ENCODE measurements at places on chromosomes 7 and 10.

GRCh38 chr10:127300868-127301321 is 104.5 kb upstream of the INSYN2A start:
- no peak for DNase-seq

GRCh38 chr7:93601363-93601762 is 26.8 kb upstream of the CALCR start:
- no peak for DNase-seq

- peak; percentile 23 for DNase-seq
These were observed at the start of gene GIMAP6 for GRCh38 chr7:150631866-150632864. Gene GIMAP6, minus strand, starts transcription at chr7:150632385. Its CDS starts 2,243 bp downstream, at chr7:150630142.

GRCh38 chr7:158032561-158033115 is 555.0 kb downstream of the PTPRN2 start:
- no peak for DNase-seq

DNA sequence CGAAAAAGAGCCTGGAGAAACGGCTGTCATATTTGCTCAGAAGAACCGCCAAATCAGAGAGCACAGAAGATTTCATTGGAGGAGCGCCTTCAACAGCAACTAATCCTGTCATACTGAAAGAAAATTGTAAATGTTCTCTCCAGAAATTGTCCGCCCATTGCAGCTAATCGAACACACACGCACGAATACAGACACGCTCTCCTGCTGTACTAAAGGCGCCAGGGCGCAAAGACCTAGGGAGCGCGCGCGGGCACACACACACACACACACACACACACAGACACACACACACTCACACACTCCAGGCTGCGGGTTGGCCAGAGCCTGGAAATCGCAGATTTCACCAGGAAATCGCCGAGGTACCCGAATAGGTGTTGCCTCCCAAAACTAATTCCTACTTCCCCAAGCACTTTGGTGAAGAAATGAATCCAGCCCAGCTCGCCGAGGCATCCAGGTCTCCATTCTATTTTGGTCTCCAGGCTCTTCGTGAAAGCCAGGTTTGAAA is at the start of gene CHRM2:
CHRM2 (plus strand) TSS at position 157 of the 505 bp plus-strand sequence. CDS start 146,214 bp downstream, outside the sequence.
- no peak for DNase-seq

- DNase-seq: no peak
These were observed 142.2 kb downstream of the NRCAM start for GRCh38 chr7:108314049-108314448.

DNA sequence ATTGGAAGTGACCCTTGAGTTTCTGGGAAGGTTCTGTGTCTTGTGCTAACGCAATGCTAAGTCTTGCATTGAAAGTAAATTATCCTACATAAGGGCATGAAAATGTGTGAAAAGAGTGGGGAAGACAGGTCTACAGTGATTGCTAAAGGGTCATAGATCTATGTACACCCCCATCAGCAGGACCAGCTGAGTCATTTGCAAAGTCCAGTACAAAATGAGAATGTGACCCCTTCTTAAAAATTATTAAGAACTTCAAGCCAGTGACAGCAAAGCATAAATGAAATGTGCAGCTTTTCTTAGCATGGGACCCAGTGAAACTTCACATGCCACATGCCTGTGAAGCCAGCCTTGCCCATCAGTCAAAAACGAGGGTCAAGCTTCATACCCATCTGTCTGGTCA is 640.7 kb upstream of the MKI67 start:
- no peak for DNase-seq

DNA sequence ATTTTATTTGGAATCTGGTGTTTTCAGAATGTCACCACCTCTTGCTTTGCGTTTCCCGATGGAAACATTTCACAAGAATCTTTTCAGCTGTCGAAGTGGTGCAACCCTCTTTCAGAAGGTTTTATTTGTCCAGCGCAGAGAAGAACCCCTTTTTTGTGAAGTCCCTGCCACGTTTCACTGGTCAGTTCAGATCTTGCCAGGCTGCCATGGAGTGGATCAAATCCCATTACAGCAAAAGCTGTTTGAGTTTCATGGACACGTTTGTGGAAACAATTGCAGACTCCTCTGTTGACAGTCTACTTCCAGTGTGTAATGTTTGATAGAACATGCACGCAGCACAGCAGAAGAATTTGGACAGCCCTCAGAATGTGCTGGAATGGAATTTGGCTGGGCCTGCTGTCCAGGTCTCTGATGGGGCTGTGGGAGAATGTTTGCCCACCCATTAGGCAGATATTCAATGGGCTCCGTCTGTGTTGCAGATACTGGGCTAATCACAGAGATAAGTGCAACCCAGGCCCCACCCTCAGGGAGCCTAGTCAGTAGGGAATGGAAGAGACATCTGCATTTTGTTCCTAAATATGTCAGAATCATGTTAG is 143.2 kb downstream of the GRK5 start:
- no peak for DNase-seq

DNA sequence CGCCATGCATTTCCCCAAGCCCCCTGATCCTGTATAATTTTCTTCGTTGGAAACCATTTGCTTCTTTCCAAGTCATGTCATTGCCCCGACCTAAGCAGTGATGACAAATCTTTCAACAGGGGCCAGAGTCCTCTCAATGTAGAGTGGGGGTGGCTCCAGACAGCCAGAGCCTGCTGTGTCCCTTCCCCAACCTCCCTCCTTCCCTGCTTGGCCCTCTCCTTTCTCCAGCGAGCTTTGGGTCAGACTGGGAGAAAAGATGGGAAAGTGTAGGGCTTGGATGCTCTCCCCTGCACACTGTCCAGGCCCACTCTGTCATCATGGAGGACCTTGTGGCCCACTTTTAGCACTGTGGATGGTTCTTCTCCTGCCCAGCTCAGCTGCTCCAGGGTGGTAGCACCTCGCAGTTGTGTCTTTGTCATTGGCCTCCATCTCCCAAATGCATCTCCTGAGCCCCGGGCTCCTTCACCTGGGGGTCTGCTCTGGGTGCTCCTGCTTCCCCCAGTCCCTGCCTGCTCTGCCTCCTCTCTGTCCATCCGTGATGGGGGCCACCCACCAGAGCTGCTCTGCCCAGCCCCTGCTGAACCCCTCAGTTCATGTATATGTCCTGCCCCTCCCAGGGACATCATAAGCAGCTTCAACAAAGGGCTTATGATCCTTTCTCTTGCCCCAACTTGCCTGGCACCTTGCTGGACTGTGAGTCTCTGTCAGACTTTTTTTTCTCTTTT is 37.5 kb downstream of the BTBD16 start:
- no peak for DNase-seq

GRCh38 chr7:20797462-20798080 is 10.9 kb upstream of the SP8 start:
- DNase-seq: no peak

DNA sequence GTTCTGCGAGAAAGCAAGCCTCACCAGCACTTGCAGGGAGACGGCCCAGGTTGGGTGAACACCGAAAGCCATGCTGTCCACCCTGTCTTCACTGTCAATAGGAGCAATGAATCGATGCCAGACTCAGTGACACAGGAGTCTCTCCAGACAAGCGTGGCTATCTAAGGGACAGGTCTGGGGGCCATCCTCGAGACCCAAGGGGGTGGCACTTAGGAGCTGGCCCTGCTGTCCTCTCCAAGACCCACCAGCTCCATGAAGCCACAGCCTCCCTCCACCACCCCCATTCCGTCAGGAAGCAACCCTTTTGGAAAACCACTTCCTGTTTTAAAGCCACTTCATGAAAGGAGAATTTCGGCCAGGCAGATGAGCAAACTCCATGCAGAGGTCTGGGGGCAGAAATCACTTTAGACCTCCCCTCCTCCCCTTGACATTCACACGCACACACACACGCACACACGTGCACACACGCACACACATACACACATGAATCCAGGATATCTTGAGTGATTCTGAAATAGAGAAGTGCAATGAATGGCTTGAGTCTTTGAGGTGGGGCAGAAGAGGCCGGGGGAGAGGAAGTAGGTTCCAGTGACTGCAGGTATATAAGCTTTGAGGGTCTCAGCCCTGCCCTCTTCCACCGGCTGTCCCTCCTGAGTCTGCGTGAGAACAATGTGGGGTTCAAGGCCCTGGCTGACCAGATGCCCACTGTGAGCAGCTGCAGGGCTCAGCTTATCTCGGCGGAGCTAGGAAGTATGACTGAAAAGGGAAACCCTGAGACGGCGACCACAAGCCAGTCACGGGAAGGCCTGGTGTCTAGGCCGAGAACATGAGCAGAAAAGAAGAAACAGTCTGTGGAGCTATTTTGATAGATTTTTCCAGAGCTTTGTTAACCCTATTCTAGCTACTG is 25.0 kb downstream of the RGS10 start:
- peak; percentile 55 for DNase-seq

DNA sequence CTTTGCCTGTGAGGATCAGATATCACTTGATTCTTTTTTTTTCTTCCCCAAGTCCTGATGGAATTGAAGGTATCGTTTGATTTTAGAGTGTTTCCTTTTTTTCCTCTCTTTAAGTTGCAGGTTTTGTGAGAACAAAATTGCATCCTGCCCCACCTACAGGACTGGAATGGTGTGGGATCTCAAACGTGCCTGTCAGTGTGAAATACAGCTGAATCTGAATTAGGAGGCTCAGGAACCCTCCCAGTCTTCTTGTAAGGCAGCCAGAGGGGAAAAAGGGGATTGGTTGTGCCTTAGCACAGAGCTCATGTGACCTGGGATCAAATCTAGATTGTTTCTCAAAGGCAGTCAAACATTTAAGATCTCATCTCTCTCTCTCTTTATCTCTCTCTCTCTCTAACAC is 32.7 kb upstream of the KLHL7 start:
- DNase-seq: no peak

DNA sequence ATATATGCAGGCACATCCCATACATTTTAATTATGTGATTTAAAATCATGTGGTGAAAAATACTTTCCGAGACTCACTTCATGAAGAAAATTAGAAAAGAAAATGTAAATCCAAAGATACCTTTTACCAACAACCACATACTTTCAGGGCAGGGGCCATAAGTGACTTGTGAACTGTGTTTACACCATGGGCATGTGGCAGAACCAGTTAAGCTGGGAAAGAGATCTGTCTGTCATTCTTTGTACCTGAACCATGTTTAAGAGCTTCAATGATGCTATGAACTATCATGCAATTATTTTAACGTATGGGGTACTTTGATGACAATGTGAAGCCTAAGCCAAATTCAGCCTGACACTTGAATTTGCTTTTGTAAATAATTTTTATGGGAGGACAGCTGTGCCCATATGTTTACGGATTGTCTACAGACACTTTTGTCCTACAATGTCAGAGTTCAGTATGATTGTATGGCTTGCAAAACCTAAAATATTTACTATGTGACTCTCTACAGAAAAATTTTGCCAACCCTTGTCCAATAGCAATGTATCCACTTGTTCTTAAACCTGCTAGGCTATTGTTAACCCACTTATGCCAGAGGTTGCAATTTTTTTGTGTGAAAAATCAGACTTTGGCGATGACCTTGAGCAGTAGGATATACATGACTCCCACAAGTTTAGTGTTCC is 654.6 kb downstream of the TNS3 start:
- no peak for DNase-seq

GRCh38 chr10:34305189-34305588 is 509.9 kb downstream of the PARD3 start:
- no peak for DNase-seq

- DNase-seq: no peak
These were observed 72.8 kb downstream of the SHOC2 start for GRCh38 chr10:110992006-110992800.

DNA sequence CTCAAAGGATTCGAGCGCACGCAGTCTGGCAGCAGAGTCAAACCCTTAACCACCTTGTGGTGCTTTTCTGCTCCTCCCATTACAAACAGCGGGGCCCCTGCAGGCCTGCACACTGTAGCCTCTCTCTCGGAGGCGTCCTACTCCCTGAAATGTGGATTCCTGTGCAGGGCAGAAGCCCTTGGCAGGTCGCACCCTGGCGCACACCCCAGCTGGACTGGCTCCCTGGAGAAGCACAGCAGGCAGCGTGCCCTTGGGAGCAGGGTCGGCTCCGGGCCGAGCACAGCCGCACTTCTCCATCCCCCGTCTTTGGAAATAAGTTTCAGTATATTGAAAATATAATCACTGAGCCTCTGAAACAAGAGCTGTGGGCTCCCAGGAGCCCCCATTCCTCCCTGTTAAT is 144.1 kb downstream of the C10orf105 start:
- no peak for DNase-seq

- peak; percentile 65 for DNase-seq
These were observed 20.3 kb upstream of the KLF6 start for GRCh38 chr10:3805201-3805790.

DNA sequence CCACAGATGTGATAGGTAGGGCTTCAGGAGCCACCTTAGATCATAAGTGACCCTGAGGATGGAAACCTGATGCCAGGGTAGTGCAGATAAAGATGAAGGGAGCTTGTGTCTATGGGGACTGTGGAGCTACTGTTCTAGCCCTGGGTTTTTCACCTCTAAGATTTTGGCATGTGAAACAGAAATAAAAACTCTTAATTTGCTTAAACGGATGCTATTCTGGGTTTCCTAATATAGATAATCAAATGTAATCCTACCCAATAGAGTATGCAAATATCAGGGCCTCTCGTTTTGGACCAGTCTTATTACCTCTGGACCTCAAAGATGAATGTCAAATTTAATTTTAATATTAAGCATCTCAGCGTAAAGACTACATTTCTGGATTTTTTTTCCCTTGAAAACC is 49.3 kb downstream of the ABCB4 start:
- DNase-seq: no peak

DNA sequence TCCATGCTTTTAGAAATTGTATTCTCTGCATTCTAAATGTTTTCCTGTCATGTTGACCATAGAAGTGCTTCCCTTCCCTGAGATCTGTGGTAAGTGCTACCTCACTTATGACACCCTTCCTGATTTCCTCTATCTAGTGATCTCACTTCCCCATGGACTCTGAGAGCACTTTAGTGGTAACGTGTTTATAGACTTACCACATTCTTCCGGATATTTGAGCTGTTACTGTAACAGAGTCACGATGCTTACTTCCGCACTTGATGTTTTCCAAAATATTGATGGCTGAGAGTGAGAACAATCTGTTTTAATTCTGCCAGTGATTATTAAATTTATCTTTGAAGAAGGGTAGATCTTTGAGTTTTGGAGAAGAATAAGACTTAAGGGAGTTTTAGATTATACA is 60.1 kb upstream of the NAMPT start:
- DNase-seq: no peak

GRCh38 chr7:15972862-15973275 is 286.4 kb upstream of the MEOX2 start:
- no peak for DNase-seq

DNA sequence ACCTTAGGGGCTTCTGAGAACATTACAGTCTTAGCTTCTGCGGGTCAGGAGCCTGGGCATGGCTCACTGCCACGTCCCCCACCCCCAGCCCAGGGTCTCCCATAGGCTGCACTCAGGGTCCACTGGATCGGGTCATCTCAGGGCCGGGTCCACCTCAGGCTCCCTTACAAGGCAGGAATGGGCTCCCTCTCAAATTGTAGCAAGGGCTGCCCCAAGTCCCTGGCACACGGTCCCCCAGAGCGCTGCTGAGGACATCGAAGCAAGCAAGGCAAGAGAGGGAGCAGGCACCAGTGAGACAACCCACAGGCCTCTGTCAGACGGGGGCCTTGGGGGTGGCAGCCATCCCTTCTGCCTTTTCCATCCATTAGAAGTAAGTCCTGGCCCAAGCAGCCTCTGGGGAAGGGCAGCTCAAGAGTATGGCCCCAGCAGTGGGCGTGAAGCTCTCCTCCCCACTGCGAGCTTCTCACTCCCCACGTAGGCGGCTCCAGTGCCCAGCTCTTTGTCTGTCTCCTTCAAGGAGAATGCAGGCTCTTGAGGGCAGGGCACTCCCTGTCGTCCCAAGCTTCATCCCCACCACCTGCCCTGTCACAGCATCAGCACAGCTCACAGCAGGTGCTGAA is 18.0 kb upstream of the RET start:
- no peak for DNase-seq

GRCh38 chr10:49164559-49165188 is 23.5 kb downstream of the TMEM273 start:
- peak; percentile 29 for DNase-seq
